ENCODE measurements at places on chromosomes 13 and 19.

GRCh38 chr13:74825152-74825937 is 656.6 kb downstream of the TBC1D4 start:
- peak; percentile 58 for DNase-seq

DNA sequence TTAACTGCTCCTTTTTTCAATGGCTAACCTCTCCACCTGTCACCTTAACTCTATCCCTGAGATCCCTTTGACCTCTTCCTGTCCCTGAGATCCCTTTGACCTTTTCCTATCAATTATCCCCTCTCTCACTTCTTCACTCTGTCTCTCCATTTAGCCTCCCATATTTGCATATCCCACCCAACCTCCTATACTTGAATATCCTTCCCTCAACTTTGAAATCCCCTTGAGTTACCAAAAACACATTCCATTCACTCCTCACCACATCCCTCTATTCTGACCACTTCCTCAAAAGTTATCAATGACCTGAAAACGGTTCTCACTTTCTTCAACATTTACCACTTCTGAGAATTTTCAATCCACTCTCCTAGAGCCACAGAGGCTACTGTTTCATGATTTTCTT is 3.0 kb downstream of the MYCBP2 start:
- no peak for DNase-seq

DNA sequence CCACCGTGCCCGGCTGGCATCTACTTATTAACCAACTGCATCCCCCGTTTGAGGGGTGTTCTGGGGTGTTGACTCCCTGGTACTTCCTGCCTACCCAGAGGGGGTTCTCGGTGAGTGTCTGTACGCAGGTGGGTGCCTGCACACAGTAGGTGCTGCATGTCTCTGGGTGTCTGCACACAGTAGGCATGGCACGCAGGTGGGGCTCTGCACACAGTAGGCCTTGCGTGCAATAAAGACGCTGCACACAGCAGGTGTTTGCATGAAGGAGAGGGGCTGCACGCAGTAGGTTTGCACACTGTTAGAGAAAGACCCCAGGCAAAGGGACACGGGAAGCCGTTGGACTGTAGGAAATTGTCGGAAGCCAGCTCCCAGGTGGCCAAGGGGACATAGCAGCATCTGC is 11.2 kb downstream of the GADD45B start:
- DNase-seq, result no peak

DNA sequence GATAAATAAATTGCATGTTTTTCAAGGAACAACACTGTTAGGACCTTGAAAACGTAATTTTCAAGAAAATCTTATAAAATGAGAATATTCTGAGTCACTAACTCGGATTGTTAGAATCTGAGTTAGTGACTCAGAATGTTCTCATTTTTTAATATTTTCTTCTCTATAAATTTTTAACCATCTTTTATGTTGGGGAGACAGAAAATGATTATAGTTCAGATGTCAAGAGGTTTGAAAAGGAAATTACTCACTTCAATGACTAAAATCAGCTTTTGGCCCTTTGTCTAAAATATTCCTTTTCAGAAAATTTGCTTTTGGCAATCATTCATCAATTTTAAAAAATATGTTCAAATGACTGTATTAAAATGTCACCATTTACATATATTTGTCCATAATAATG is 264.2 kb upstream of the EDNRB start:
- no peak for DNase-seq

GRCh38 chr19:10899151-10899653 is 27.8 kb downstream of the CARM1 start:
- DNase-seq, result no peak

Data from foreskin melanocyte (primary cell).